ENCODE measurements at places on chromosomes 12 and 14. TPM values are rescaled to one million over a fixed set of nuclear protein-coding genes. Genes with fewer than 3 reads are reported as not detected.

DNA sequence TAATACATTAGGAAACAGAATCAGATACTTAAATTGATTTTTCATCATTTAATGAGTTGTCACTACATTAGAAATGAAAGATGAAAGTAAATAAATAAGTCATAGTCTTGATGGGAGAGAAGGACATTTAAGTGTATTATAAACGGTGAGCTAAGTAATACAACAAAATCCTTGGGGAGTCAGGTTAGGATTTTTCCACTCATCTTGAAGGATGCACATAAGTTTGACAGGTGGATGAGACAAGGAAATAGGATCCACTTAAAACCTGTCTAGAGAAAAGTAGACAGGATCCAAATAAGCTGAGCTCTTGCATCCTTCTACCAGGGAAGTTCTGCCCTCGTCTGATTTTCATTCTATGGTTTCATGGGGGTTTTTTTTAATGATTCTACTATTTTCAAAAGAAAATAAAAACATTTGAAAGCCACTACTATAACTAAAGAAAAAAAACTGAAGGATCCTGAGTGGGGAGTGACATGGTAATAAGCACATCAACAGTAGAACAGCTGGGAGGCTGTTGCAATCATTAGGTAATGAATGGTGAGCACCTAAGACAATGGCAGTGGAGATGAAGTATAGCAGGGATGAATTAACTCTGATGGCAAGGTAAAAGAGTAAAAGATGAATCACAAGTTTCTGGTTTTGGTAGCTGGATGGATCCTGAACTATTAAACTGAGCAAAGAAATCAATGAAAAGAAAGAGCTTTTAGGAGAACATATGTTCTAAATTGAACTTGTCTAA lies 17.0 kb downstream of the CEP128 start:
- no peaks in the 10 kb centered on the region for H3K27me3 ChIP-seq
- DNase-seq, result no peak

- no peaks in the 10 kb centered on the region for H3K27me3 ChIP-seq
- no peaks in the 10 kb centered on the region for H3K36me3 ChIP-seq
- H3K27ac ChIP-seq, result no peak overlapping the region
- no peak for DNase-seq
These were observed 13.4 kb upstream of the ITPR2 start for GRCh38 chr12:26846416-26846815.

DNA sequence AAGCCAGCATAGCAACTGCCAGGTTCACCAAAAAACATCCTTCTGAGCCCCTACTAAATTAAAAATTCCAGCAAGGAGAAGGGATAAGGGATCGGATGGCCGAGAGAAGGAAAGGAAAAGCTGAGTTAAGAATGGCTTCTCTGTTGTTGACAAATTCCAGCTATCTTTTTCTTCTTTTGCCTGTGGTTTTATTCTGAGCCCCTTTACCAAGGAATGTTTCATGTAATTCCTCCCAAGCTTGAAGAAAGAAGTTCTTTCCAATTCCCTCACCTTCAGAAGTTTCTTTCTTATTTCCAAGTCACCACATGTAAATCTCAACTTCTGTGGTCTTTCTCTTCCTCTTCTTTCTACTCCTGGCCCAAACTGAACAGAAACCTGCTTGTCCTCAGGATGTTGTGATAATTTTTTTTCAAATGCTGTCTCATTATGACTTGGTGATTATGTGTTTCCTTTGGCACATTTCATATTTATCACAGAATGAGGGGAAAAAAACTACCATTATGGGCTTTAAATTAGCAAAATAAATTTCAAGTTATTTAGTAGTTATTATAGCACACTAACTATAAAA lies 40.0 kb downstream of the FGD6 start:
- 0 out of 2 replicates have a peak, but pooled peaks cover 2% of the 10 kb centered on the region for H3K36me3 ChIP-seq
- no peak overlapping the region for H3K4me3 ChIP-seq
- H3K27me3 ChIP-seq, result no peaks in the 10 kb centered on the region
- no peak for DNase-seq
- no peak overlapping the region for H3K27ac ChIP-seq

DNA sequence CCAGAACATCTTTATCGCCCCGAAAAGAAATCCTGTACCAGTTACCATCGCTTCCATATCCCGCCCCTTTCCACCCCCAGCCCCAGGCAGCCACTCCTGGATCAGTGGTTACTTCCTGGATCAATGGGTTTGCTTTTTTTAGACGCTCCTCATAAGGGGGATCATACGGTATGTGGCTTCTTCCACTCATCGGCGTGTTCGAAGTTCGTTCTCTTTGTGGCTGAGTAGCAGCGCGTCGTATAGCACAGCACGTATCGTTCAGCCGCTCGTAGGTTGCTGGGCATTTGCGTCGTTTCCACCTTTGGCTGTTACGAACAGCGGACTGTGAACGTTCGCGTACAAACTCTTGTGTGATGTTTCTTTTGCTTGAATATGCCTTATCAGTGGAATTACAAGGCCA lies 1.8 kb downstream of the NOC4L start:
- no peaks in the 10 kb centered on the region for H3K27me3 ChIP-seq
- no peak for DNase-seq
- H3K27ac ChIP-seq, result no peak overlapping the region

LUM gene
- total RNA-seq, result 46.1 TPM
